ENCODE measurements at places on chromosomes 7 and 10.

DNA sequence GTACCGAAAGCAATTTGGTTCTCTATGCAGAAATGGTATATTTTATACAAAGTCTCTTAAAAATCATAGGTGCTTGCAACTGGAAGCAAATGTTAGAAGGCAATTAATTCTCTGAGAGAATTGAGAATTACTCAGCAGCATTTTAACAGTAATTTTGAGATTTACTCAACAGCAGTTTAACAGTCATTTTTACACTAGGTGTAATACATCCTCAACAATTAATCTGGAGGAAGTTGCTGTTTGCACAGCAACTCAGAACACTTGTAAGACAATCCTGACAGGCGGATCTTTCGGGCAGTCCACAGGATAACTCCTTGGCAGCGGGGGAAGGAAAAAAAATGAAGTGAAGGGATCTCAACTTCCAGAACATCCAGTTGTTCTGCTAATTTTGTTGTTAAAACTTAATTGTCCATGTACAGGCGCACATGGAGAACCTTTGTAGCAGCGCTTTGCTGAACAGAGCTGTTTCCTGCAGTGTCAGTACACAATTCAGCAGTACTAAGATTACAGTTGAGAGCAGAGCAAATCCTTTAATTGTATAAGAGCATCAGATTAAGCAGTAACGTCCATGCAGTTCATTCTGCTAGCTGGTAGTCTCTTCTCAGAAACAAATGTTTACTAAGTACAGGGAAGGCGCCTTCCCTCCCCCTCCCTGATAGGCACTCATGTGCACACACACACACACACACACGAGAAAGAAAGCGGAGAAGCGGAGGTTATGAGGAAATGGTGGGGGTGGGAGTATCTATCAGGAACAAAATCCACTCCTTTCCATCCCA lies 43.8 kb downstream of the ENO4 start:
- no peak for DNase-seq

DNA sequence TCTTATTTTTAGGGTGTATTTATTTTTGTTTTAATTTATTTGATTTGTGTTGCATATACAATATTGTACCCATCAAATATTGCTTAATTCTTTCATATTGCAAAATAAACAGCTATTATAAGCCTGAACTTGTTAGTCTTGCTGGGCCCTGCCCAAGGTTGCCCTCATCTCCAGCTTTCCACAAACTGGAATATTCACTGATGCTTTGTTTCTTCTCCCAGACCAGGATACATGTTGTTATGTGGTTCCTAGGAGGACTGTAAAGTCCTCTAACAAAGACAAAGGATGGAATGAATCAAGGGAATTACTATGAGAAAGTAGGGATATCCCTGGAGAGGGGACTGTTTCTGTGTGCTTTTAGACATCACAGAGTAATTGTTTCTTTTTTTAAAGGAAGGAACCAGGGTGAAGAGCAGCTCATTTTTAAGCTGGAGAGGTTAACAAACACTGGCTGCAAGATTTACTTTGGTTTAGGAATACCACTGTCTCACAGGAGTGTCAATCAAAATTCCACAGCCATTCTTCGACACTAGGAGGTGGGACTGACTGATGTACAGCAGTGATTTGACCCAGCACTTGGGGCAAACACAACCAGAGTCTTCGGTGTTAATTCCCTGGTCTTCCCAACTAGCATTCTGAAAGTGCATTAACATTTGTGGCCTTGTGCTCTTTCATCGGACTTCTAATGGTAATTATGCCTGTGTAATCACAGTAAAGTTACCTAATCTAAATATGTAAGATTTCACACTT lies 14.8 kb upstream of the CD36 start:
- DNase-seq: no peak

DNA sequence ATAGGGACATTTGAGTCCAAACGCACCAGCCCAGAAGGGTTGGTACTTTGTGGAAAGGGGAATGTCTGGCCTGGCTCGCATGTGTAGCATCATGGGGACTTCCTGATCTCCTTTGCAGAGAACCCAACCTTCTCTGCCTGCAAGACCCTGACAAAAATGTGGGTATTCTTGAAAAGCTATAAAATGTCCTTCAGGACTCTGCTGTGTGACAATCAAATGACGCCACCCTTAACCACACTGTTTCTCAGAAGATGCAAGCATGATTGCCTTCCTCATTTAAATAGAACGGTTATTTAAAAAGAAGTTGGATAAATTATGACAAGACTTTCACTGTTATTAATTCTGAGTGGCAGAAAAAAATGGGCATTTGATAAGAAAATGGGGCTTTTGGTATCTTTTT lies 15.1 kb upstream of the GPR15LG start:
- no peak for DNase-seq

DNA sequence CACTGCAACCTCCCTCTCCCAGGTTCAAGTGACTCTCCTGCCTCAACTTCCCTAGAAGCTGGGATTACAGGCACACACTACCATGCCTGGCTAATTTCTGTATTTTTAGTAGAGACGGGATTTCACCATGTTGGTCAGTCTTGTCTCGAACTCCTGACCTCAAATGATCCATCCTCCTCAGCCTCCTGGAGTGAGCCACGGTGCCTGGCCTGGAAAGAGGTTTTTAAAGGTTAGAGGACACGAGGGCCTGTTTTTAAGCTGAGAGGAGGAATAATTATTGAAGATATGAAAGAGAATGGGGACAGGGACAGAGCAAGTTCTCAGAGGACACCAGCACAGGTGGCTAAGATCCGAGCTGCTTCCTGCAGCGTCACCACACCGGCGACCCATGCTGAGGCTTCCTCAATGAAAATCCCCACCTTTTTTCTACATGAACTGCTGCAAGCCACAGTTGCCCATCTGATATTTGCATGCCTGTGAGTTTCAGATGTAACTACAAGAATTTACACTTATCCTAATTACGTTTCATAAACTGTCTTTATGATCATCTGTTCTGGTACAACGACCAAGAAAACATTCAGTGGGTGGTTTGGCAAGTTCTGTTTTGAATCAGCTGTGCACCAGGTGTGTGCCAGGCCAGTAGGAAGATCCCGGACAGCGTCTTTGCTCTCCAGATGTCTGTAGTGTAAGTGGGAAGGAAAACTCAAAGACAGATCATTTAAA lies 76.0 kb downstream of the HIP1 start:
- DNase-seq: no peak

- peak; percentile 90 for DNase-seq
Measured at GRCh38 chr7:14751461-14751860, 151.1 kb downstream of the DGKB start.

GRCh38 chr7:88300401-88300945 lies 6.2 kb downstream of the STEAP4 start:
- DNase-seq: no peak

DNA sequence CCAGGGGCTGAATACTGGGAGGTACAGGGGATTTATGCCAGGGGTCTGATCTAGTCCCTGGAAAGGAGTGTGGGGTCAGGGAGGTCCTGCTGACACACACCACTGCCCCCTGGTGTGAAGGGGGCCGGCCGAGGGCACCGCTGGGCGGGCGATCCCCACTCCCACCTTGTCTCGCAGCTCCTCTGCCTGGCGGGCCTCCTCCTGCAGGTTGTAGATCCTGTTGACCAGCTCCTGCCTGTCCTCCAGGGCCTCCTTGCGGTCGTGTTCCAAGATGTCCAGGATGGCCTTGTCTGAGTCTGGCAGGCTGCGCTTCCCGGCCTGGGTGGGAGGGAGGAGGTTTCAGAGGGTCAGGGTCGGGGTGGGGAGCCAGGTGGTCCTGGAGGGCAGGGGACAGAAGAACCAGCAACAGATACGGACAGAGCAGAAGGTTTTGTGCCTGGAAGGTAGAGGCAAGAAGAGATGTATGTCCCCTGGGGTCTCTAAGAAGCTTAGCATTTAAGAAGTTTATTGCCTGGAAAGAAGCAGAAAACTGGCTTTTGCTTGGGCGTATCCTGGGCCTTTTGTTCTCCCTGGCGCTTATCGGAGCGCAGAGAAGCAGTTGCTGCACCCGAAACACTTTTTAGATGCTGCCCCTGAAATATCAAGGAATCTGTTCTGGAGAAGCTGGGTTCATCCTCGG lies 94.5 kb upstream of the GNA12 start:
- no peak for DNase-seq

GRCh38 chr10:31927565-31927883 lies 1.1 kb downstream of the ARHGAP12 start:
- DNase-seq: no peak

GRCh38 chr10:3478153-3478552 lies 305.6 kb upstream of the PITRM1 start:
- DNase-seq: no peak

GRCh38 chr7:78395298-78396036 lies 596.9 kb downstream of the PHTF2 start:
- no peak for DNase-seq

- no peak for DNase-seq
Measured at GRCh38 chr7:17598846-17599245, 300.4 kb downstream of the AHR start.

DNA sequence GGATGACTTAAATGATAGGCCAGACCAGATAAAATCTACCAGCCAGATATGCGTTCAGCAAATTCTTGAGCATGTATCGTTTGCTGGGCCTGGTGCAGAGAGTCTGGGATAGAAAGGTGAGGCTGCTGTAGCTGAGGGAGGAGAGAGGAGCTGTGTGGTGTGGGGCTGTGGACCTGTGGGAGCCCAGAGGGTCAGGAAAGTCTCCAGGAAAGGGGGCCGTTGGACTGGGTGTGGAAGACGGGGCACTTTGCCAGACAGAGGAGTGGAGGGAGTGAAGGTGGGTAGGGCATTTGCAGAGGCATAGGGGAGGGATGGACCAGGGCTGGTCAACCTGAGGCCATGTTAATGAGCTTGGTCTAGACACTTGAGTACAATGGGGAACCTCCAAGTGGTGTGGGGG lies 124.7 kb upstream of the UNC5B start:
- DNase-seq: no peak

GRCh38 chr10:69994262-69994661 lies 58.4 kb upstream of the MACROH2A2 start:
- DNase-seq: peak; percentile 58

DNA sequence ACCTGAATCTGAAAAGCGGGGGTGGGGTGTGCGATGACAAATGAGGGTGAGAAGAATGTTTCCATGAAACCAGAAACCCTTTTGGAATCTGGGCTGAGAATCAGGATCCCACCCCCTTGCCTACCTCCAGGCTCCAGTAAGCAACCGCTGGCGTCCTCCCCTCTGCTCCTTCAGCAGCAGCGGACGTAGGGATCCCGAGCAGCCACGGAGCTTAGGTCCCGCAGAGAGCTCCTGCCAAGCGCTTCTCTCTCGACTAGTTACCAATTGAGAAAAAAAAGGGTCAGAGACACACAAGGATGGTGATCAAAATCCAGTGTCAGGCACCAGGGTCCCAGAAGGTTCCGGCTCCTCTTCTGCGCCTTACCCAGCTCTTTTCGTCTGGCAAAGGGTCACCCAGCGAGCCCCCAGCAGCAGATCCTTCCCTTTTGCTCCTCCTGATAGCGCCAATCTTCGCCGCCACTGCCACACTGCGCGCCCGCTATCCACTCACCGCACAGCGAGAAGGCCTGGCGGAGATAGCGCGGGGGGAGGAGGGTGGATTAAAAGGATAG lies 733.5 kb downstream of the ZWINT start:
- DNase-seq: no peak

DNA sequence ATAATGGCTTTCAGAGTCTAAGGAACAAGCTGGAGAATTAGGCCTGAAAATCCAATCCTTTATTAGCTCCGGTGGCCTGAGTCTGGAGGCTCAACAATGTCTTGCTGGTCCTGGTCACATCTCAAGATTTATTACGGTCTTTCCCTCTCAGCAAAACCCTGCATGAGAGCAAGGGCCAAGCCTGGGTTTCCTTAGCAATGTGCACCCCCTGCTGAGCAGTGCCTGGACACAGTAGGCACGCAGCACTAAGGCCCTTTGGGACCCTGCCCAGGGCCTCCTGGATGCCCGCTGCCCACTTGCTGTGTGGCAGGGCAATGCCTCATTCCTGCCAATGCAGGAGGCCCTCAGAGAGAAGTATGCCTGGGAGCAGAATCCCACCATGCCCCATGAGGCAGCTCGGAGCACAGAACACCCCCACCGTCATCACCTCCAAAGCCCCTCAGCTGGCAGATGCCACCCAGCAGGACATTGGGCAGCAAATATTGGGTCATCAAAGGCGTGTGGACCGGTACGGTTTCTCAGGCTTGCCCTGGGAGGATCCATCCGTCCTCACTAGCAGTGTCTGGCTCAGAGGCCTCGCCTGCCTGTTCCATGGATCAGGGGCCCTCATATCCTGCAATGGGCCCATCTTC lies 156.4 kb downstream of the OAT start:
- DNase-seq: no peak

- peak; percentile 37 for DNase-seq
Measured at GRCh38 chr10:11225935-11226334, 208.3 kb downstream of the CELF2 start.

GRCh38 chr10:11322698-11323097 lies 288.8 kb downstream of the USP6NL start:
- DNase-seq: no peak

DNA sequence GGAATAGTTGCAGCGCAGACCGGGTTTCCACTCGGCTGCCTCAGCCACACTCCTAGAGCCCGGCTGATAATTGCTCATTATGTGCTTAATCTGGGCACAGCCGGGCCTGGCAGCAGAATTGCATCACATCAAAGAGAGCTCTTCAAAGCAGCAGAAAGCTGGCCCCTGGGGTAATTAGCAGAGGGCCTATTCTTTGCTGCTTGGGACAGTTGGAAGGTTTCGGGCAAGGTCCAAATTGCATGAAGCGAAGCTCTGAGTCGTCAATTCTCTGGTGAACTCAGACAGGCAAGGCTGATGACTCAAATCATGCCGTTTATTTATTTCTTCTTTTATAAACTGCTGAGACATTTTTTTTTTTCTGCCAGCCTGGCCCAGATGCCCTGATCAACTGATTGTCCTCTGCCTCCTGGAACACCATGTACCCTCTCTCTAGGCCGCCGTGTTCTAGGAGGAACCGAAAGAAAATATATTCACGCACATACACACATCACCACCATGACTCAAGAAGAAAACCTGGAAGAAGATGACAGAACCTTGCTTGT lies 242.2 kb downstream of the RAB11FIP2 start:
- DNase-seq: no peak

- DNase-seq: no peak
Measured at GRCh38 chr7:157660971-157661610, 324.3 kb downstream of the DNAJB6 start.

DNA sequence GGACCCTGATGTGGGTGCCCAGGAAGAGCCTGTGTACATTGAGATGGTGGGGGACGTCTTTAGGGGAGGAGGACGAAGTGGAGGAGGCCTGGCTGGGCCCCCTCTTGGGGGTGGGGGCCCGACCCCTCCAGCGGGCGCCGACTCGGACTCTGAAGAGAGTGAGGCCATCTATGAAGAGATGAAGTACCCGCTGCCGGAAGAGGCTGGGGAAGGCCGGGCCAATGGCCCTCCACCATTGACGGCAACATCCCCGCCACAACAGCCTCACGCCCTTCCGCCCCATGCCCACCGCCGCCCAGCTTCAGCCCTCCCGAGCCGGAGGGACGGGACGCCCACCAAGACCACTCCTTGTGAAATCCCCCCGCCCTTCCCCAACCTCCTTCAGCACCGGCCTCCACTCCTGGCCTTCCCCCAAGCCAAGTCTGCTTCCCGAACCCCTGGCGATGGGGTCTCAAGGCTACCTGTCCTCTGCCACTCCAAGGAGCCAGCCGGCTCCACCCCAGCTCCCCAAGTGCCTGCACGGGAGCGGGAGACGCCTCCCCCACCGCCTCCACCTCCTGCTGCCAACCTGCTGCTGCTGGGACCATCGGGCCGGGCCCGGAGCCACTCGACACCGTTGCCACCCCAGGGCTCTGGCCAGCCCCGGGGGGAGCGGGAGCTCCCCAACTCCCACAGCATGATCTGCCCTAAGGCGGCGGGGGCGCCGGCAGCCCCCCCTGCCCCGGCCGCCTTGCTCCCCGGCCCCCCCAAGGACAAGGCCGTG lies 4.8 kb downstream of the NYAP1 start:
- no peak for DNase-seq

All from AML-193 (cell line).